Stimulated activated CD8-positive, alpha-beta memory T cell treated with anti-CD3 and anti-CD28 coated beads, Interleukin-7, amount 100 ng/mL, for 48 hours (primary cell): ENCODE measurements at places on chromosomes 6 and 20.

GRCh38 chr6:113120224-113120581 is 736.9 kb upstream of the MARCKS start:
- no peak for DNase-seq

- DNase-seq, result no peak
Measured at GRCh38 chr6:133705731-133706130, 183.2 kb upstream of the TCF21 start.

- no peak for DNase-seq
Measured at GRCh38 chr20:57995381-57995977, 233.0 kb downstream of the ANKRD60 start.

DNA sequence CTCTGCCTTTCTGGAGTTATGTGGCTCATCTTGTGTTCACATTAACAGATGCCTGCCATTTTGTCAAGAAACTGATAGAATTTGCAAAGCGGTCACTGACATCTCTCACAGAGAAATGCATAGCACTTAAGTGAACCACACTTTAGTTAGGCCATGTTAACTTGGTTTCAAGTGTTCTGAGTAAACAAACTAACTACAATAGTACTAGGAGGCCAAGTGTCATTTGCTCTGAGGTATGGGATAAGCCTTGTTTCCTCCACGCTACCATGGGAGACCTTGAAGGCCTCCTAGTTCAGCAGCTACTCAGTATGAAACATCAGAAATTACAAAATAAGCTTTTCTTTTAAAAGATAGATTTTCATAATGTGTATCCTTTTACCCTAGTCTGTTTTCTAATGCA is 143.5 kb upstream of the MARCKS start:
- no peak for DNase-seq

- DNase-seq, result no peak
Measured at GRCh38 chr6:19719691-19720128, 117.5 kb upstream of the ID4 start.

DNA sequence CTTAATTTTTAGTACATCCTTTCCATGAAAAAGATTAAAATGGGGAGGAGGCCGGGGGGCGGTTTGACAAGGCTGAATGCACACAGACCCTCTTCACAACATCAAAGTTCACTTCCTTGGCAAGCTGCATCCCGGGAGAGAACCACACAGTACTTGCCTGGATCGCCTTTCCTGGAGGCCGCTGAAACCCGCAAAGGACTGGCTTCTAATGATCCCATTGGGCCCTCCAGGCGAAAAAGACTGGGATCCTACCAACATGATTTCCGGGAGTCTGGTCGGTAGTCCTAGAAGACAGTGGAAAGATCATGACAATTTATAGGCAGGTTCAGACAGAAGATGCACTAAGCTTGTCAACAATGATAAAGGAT is 60.2 kb downstream of the RIPOR2 start:
- DNase-seq, result no peak

DNA sequence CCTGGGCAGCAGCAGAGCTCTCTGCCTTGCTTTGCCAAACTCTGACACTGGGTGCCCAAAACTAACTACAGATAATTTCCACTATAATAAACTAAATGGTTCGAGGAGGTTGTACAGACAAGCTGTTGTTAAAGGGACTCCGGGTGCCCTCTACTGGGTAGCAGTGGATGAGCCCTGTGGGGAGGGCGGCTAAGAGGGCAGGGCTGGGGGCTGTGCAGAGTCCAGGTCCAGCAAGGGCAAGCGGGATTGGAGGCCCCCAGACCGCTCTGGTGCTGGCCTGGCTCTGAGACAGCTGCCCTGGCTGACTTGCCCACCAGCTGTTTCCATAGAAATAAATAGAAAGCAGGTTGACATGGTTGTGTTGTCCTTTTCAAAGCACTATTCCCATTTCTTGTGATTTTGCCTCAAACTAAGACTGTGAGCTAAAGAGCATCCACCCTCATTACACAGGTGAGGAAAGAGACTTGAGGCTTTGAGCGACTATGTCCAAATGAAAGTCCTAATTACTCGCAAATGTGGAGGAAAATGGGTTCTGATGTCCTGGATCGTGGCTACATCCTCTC is 167.6 kb upstream of the CST7 start:
- DNase-seq, result no peak

DNA sequence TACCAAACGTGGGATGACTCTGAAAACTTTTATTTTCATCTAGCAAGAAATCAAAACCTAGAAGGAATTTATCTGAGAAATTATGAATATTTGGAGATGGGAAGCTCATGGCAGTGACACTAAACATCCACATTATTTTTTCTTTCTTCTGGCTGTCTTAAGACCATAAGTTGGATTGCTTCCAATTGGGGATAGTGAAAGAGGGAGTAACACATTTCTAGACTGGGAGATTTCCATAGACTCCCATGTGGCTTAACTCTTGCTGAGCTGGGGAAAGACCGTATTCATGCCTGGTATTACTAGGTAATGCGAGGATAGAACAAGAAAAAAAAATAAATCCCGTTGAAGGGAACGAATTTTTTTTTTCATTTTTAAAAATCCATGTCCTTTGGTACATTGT is 120.0 kb downstream of the UTRN start:
- no peak for DNase-seq

GRCh38 chr6:41634657-41635056 is 3.6 kb upstream of the MDFI start:
- DNase-seq, result no peak

GRCh38 chr20:58512808-58513552 is 2.2 kb downstream of the APCDD1L start:
- no peak for DNase-seq

DNA sequence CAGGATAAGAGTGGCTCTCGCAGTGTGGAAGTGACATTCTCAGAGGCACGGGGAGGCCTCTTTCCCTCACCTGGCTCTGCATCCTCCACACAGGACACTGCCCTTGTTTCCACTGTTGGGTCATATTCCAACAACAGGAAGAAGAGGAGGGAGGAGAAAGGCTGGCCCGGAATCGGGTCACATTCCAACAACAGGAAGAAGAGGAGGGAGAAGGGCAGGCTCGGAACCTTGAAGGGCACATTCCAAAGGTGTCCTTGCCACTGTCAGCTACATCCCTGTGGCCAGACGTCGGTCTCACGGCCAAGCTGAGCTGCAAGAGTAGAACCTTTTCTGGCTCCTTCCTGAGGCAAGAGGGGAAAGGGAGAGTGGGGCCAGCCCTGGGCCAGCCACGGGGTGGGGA is 25.4 kb downstream of the CHRNA4 start:
- no peak for DNase-seq

GRCh38 chr20:13037727-13038126 is 29.0 kb downstream of the SPTLC3 start:
- no peak for DNase-seq

DNA sequence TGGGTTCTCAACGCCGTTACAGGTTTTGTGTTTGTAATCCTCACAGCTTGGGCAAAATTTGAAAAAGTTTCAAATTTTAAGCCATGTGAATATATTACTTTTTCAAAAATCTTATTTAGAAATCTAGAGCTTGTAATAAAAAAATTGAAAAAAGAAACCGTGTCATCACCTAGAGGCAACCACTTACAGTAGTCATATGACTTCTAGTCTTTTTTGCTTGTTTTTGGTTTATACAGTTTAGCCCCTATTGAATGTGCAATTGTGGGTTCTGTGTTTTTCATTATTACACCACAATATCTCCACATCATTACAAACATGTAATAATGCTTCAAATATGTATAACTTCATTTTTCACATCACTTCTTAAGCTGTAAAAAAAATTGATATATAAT is 888 bp downstream of the DYNLRB1 start:
- DNase-seq, result no peak

DNA sequence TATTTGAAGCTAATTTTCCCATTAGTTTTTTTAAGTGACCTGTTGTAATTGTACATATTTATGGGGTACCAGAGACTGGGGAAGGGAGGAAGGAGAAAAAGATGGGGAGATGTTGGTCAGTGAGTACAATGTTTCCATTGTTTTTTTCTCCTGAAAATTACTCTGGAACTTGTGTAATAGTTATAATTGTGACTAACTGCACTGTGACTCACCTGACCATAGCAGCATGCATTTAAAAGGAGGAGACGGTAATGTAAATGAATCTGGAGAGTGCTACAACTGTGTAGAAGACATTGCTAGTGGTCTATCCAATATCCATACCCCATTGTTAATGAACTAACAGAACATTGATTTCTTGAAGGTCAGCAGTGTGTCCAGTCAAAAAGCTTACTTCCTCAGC is 133.4 kb downstream of the RFPL4B start:
- DNase-seq, result no peak

- no peak for DNase-seq
Measured at GRCh38 chr20:1392443-1392692, 486 bp downstream of the FKBP1A start.

- DNase-seq, result no peak
Measured at GRCh38 chr6:85383042-85383441, 66.8 kb upstream of the NT5E start.

- no peak for DNase-seq
Measured at GRCh38 chr20:32140603-32141002, 31.1 kb downstream of the TM9SF4 start.

DNA sequence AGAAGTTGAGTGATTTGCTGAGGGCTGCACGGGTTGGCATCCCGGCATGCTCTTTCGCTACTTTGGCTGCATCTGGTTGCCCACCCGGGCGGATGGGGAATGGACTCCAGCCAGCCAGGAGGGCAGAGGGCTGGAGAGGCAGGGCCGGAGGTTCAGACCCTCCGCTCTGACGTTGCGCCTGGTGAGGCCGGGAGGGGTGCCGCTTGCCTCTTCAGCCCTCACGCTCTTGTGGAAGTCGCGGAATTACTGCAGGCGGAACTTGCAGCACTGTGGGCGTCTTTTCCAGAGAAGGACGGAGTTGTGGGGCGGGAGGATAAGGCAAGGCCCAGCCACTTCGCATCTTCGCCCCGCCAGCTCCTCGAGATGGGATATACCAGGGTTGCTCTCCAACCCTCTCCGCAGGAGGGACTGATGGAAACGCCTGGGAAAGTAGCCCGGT is 656 bp downstream of the RTEL1 start:
- no peak for DNase-seq

DNA sequence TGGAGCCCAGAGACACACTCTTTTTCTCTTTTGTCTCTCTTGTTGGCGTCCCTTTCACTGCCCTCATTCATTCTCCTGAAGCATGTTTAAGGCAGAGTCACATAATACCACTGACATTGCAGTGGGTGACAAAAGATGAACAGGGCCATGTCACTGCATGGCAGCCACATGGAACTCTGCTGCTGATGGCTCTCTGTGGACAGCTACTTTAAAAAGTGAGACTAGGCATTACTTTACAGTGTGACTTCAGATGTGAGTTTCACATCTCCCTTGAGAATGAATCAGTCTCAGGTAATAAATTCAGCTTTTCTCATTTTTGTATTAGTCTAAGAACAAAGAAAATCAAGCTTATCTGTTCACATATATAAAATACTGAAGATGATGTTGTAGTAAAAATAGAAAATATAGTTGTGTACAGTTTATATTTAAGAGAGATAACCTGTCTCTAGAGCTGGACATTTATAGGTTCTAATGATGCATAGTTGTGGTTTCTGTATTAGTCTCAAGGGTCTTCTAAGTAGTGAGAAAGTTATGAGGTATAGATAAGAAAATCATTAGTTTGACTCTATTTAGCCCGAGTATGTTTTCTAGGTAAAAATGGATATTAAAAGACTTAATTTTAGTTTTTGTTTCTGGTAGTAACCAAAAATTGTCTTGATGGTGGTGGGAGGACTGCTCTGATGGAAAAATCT is 6.1 kb downstream of the MRS2 start:
- DNase-seq, result no peak

DNA sequence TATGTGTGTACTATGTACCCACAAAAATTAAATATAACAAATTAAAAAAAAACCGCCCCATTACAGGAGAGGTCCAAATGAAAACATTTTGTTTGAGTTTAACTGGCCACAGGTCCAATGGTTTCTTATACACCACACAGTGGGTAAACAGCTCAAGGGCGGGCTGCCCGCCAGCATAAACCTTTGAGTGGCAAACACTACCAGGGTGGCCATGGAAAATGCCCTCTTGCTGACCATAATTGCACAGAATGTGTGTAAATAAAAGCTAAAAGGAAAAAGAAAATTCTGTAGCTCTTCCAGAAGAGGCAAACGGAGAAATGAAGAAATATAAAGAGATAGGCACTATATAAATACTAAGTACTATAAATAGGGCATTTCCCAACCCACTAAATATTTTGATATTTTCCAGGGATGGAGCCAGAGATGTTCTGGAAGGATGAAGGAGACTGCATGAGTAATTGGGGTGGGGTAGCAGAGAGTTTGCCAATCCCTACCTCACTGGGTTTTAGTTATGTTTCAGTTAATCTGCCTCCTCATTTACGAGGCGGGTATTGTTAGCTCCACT is 1.1 kb upstream of the CDC5L start:
- no peak for DNase-seq

GRCh38 chr6:125981571-125982185 is 4.7 kb upstream of the TRMT11 start:
- DNase-seq, result no peak

- DNase-seq, result no peak
Measured at GRCh38 chr6:31821301-31822035, 6.1 kb upstream of the HSPA1B start.

- no peak for DNase-seq
Measured at GRCh38 chr6:14023855-14024254, 93.7 kb upstream of the CD83 start.
